ENCODE measurements at places on chromosomes 5 and 9.

DNA sequence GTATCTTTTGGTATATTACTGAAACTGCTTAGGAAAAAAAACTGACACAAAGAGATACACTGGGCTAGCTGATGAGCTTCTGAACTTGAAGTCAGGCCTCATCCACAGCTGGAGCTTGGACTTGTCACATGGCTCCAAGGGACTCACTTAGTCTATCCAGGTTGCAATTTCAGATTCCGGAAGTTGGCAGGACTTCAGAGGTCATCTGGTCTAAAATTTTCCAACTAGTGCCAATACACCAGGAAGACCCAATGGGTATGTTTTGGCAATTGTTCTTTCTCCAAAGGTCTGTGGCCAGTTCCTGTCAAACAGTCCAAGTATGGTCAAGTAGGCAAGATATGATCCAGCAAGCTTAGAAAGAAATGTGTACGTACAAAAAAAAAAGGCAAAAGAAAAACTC lies 36.7 kb downstream of the MRPS27 start:
- DNase-seq = no peak

GRCh38 chr5:93289942-93290341 lies 291.1 kb downstream of the NR2F1-AS1 start:
- DNase-seq = no peak

GRCh38 chr9:25939126-25939525 lies 260.9 kb upstream of the TUSC1 start:
- DNase-seq = no peak

GRCh38 chr5:96004754-96005153 lies 43.1 kb upstream of the ELL2 start:
- no peak for DNase-seq

DNA sequence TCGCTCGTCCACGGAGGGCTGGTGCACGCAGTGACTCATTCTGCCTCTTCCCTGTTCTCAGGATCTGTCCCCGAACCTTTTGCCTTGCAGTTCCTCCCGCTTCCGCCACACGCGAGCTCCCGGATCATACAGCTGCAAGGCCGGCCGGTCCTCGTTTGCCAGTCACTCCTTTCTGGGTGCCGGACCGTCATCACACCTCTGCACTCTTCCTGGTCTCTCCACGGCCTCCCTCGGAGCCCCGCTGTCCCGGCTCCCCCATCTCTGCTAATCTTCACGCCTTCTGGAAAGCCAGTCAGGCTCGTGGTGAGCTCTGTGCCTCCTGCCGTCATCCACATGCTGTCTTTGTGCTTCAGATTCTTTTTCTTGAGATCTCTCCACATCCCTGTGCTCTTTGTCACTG lies 91.8 kb downstream of the STX17 start:
- no peak for DNase-seq

DNA sequence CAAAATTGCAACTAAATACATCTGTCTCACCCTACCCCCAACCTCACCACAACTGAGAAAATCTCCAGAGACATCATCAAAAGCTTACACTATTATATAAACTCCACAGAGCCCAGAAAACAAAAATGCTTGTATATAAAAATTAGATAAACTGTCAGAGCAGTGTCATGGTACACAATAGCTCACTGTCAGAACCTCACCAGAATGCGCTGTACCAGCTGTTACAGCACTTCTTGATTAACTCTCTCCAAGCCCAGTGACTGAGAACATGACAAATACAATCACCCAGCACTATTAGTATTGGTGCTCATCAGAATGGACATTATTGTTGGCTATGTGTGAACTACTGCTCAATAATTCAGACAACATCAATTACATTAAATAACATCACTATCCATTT lies 65.7 kb downstream of the ZDHHC21 start:
- DNase-seq = no peak

DNA sequence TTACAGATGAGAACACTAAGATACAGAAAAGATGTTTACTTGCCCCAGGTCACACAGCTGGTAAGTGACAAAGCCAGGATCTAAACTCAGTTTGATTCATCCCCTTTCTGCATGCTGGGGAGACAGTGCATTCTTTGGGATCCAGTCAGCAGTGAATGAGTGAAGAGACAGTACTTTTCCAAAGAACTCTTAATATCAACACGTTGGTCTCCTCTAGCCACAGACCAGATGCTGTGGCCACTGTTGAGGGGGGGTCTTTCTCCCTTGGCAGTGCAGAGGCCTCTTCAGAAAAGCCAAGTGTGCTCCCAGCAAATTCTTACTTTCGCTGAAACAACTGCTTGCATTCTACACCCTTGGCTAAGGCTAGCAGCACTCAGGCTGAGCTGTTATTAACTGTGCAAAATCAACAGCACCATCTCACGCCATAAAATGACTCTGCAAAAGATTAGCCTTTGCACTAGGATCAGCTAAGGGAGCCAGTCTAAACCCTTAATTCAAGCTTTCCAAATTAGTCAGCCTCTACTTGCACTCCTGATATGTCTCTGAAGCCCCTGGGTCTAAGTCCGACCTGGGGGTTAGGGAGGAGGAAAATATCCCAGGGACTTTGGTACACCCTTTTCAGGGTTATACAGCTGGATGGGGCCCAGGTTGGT lies 4.8 kb upstream of the TMEM171 start:
- no peak for DNase-seq

- DNase-seq = no peak
These were observed 4.9 kb upstream of the PSAT1 start for GRCh38 chr9:78292026-78292425.

GRCh38 chr5:115685490-115685889 lies 59.7 kb upstream of the TMED7 start:
- no peak for DNase-seq

DNA sequence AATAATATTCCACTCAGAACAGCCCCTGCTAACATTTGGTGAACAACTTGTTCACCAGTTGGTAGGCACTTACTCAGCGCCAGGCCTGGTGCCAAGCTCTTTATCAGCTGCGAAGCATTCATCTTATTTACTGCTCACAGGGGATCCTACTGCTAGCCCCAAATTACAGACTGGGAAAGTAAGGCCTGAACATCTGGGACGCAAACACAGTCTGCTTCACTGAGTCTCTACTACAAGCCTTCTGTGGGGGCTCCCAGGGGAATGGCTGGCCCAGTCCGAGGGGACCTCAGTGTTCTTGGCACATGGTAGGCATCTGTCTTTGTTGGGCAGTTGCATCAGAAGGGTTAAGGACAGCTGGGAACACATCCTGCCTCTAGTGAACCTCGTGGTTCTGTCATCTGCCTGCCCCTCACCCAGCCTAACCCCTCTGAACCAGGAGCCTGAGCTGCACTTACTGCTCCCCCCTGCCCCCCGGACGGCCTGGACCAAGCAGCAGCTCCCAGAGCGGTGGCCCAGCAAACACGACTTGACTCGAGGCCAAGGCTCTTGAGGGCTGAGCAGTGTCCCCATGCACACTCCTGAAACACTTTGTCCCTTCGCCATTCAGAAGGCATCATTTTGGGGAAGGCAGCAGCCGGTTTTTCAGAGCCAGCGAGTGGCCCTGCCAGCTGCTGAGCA lies at the start of gene PHYHD1:
TSS of gene PHYHD1 (plus strand) at position 602 of the 678 bp plus-strand sequence. CDS start 1,342 bp downstream, outside the sequence.
- no peak for DNase-seq

DNA sequence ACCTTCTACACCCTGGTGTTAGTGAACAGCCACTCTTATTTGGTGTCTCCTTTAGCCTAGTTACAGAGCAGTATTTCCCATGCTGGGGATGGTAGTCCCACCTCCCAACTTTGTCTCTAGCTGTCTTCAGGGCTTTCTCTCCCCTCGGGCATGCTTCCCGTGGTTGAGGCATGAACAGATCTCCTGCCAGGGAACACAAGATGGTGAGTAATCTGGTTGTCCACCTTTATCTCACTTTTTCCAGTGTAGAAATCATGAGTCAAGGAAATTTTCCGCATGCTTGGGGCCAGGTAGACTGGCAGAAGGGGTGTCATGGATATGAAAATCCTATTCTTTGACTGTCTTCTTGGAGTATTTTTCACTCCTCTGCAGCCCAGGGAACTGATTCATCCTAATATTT lies 532.9 kb downstream of the ANXA1 start:
- DNase-seq = no peak

- no peak for DNase-seq
These were observed 2.1 kb upstream of the HAND1 start for GRCh38 chr5:154479944-154480750.

GRCh38 chr9:101476576-101477208 lies 41.1 kb upstream of the ALDOB start:
- no peak for DNase-seq

- DNase-seq = no peak
These were observed 22.7 kb upstream of the TRAF1 start for GRCh38 chr9:120949290-120949689.

GRCh38 chr9:78365748-78366697 lies 69.1 kb downstream of the PSAT1 start:
- DNase-seq = no peak
